ENCODE measurements at places on chromosomes 7 and 10. TPM values are rescaled to one million over a fixed set of nuclear protein-coding genes. Genes with fewer than 3 reads are reported as not detected.

The UCMA gene
- not detected for total RNA-seq

The FFAR4 gene
- not detected for total RNA-seq

The C10orf105 gene
- total RNA-seq, result not detected

The RASA4B gene
- total RNA-seq, result 15.1 TPM

The PROSER2 gene
- total RNA-seq, result 17.3 TPM

The NPC1L1 gene
- 0.21 TPM for total RNA-seq

The WNT2 gene
- total RNA-seq, result 313 TPM

The MACC1 gene
- 0.06 TPM for total RNA-seq

The PDK4 gene
- 0.88 TPM for total RNA-seq

The SKIDA1 gene
- 42.4 TPM for total RNA-seq

The CYP2E1 gene
- 4.1 TPM for total RNA-seq

The HOXA7 gene
- total RNA-seq, result not detected

The MMP21 gene
- not detected for total RNA-seq

The CPXM2 gene
- total RNA-seq, result 1.2 TPM

The MKX gene
- total RNA-seq, result not detected

The SUN3 gene
- not detected for total RNA-seq

The ABLIM1 gene
- total RNA-seq, result 148 TPM

The SLC26A5 gene
- 0.15 TPM for total RNA-seq

The LFNG gene
- total RNA-seq, result 1.6 TPM

The PRRT4 gene
- 17.6 TPM for total RNA-seq

The IL15RA gene
- total RNA-seq, result 0.27 TPM

The TRIM50 gene
- not detected for total RNA-seq

The TECPR1 gene
- total RNA-seq, result 27.8 TPM

The STRIP2 gene
- total RNA-seq, result 38.9 TPM

The TRIM4 gene
- total RNA-seq, result 3.1 TPM

The PNLIPRP2 gene
- total RNA-seq, result not detected

The RET gene
- total RNA-seq, result 0.09 TPM

The GPAM gene
- total RNA-seq, result 11.1 TPM

The CALHM3 gene
- not detected for total RNA-seq

The CDC14C gene
- not detected for total RNA-seq

The IRF5 gene
- not detected for total RNA-seq

The GALNT17 gene
- total RNA-seq, result 5.2 TPM

The OR2A5 gene
- total RNA-seq, result not detected

The CDNF gene
- total RNA-seq, result 0.74 TPM

The BAIAP2L1 gene
- total RNA-seq, result 11.6 TPM

The SAMD9 gene
- total RNA-seq, result not detected

The ELMO1 gene
- 9.6 TPM for total RNA-seq

The NXPH1 gene
- total RNA-seq, result 0.95 TPM

The NME8 gene
- total RNA-seq, result 0.06 TPM

The KNDC1 gene
- 33.9 TPM for total RNA-seq

The HOXA2 gene
- total RNA-seq, result 0.27 TPM

The MMD2 gene
- not detected for total RNA-seq

The DRGX gene
- total RNA-seq, result not detected

The MYL7 gene
- 9,288 TPM for total RNA-seq

The SFTPD gene
- 1.1 TPM for total RNA-seq

The INA gene
- 1.1 TPM for total RNA-seq

The URGCP gene
- 30.9 TPM for total RNA-seq

The CDK5 gene
- 35.6 TPM for total RNA-seq

The PRPS1L1 gene
- total RNA-seq, result not detected

The MPP7 gene
- total RNA-seq, result 7.7 TPM

The KEL gene
- total RNA-seq, result 9.3 TPM

The PON3 gene
- not detected for total RNA-seq
